Mesendoderm (in vitro differentiated cells): ENCODE measurements at places on chromosomes 16 and 17.

GRCh38 chr17:82528484-82529265, 9.1 kb downstream of the FOXK2 start:
- DNase-seq: no peak

GRCh38 chr17:2707721-2708584, 3.6 kb downstream of the CLUH start:
- peak; percentile 60 for DNase-seq

GRCh38 chr16:73210084-73210483, 162.2 kb upstream of the ZFHX3 start:
- no peak for DNase-seq

DNA sequence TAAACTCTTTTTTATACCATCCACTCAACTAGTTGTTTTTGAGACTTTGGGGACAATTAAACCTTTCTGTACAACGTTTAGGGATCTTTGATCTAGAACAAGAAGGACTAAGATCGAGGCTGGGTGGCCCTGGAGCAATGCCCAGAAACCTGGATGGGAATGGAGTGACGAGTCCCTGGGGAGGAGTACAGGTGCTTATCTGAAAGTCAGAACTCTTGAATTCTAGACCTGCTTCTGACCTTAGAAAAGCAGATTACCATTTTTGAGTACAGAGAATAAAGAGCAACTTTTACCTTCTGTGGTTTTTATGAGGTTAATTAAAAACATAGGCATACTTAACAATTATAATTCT, 17.8 kb downstream of the UBE2Z start:
- DNase-seq: no peak

GRCh38 chr17:68539548-68540467, 27.6 kb downstream of the PRKAR1A start:
- peak; percentile 61 for DNase-seq

GRCh38 chr16:1157639-1158455, 4.9 kb downstream of the CACNA1H start:
- no peak for DNase-seq

DNA sequence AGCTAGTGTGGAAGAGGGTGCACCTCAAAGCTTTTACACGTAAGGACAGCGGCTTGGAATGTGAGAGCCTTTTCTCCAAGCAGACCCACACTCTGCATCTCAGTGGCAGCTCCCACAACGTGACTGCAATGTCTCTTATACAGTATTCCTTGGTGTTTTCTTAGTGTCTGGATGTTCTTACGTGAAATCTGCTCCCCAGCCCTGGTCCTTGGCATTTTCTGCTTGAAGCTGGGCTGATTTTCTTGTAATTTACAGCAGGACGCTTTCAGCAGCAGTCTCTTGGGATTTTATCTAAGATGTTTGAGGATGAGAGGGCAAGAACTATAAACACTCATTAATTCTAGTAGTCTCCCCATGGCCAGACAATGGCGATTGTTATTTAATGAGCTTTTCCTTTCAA, 12.1 kb upstream of the POLR3E start:
- no peak for DNase-seq

DNA sequence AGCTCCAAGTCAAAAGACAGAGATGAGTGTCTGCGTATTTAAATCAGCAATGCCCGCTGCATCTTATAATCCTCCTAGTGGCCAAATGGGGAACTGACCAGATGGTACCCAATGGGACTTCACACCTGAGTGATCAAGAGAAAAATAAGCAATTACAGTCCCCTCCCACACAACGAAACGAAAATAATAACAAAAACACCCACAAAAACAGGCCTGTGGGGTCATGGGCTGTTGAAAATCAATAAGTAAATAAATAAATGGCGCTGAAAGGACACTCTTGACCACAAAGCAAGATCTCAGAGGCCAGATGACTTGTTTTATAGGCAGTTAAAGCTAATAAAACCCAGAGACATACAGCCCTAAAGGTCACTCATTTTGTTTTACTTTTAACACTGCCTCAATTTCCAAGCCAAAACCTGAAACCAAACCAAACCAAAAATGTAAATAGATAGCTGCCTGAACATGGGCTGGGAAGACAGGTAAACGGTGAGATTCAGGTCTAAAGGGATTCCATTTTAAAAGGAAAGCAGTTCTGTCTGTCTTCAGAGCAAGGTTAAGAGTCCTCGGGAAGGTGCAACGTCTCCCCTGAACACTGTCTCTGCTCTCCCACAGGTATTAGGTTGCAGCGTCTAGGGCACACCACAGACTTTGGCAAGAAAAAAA, 1.3 kb downstream of the ZNF821 start:
- peak; percentile 83 for DNase-seq

GRCh38 chr16:47109361-47109760, 34.4 kb downstream of the NETO2 start:
- no peak for DNase-seq

- peak; percentile 44 for DNase-seq
Observed at GRCh38 chr17:20961586-20961985, 81.2 kb downstream of the USP22 start.

DNA sequence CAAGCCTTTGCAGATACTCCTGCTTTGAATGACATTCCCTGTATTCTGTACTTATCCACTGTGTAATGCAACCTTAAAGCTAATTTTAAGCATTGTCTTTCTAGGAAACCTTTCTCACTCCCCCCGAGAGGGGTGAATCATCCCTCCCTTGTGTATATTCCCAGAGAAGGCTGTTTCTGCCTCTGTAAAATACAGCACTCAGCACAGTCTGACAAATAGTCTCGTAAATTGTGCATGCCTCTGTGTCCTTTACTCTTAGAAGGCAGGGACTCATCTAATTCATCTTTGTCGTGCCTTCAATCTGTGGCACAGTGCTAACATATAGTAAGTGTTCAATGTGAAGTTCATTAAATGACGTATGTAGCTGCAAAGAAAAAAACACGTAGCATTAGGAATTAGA, 200.7 kb downstream of the CA10 start:
- no peak for DNase-seq

- no peak for DNase-seq
Observed at GRCh38 chr17:64315032-64315490, 52.0 kb upstream of the TEX2 start.

DNA sequence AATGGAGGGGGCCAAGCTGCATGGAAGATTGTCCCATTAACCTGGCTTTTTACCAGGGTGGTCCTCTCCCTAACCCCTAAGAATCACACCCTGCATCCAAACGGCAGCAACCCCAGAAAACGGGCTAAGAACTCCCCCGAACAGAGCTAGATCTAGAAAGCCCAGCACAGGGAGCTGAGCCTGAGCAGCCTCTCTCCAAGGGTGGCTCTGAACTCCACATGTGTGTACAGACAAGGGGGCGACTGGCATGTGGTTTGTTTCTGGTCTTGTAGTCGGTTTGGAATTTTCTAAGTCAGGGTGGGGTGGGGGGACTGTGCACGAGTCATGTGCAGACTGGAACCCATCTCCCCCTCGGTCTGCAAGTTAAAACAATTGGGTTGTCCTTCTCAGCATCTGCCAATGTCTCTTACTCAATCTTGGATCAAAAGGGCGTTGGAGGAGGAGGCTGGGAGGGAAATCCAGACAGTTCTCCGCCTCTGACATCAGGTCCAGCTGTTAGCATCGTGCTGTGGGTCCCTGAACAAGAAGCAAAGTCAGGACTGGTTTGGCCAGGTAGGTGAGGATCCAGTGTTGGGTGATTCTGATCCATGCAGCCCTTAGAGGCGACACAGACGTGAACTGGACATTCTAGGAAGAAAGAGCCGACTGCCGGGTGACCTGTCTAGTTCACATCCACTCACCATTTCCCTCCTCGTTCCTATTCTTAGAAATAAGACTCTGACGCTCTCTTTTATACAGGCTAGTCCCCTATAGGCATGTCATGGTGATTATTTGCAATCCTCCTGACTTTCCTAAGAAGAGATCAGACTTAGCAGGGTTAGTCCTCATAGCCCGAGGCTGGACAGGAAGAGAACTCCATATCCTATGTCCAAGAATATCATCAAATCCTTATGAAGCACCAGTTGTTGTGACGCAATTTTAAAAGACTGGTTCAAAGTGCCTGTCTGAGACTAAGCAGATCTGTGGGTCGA, 381.8 kb downstream of the SOX9 start:
- no peak for DNase-seq

GRCh38 chr17:77449373-77449907, 308.7 kb downstream of the SEC14L1 start:
- no peak for DNase-seq

DNA sequence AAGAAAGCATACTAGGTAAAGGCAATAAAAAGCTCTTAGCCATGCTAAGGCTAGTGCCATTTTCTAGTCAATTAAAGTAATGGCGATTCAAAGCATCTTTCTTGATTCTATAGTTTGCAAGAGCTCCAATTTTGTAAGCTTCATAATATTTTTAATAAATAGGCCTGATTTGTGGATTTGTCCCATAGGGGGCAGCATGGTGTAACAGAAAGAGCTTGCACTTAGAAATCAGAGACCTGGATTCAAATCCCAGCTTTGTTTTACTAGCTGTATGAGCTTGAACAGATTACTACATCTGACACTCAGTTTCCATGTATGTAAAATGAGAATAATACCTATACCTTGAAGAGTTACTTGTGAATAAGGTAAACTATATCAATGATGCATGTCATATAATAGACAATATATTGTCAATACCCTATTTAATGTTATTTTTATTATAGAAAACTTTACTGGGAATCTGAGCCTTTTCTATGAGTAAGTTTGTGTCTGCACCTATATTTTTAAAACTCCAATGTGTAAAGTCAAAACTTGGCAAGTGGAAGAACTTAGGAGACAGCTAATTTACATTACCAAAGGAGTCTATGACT, 93.6 kb upstream of the NOG start:
- DNase-seq: peak; percentile 48

DNA sequence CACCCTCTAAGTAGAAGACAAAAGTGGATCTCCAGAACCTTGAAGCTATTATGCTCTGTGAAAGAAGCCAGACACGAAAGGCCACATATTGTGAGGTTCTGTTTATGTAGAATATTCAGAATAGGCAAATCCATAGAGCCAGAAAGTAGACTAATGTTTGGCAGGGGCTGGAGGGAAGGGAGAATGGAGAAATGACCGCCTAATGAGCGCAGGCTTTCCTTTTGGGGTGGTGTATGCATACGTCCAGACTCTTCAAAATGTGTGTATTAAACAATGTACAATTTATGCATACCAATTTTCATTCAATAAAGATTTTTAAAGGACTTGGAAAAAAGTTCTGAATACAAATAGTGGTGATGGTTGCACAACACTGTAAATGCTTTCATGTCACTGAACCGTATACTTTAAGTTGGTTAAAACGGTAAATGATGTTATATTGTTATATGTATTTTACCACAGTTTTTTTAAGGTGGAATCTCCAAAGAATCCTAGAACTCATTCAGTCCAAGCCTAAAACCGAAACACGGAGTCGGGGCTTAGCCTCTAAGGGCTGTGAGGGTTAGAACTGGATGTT, 397.4 kb downstream of the SOX9 start:
- no peak for DNase-seq

GRCh38 chr16:85928401-85928820, 29.4 kb downstream of the IRF8 start:
- no peak for DNase-seq

DNA sequence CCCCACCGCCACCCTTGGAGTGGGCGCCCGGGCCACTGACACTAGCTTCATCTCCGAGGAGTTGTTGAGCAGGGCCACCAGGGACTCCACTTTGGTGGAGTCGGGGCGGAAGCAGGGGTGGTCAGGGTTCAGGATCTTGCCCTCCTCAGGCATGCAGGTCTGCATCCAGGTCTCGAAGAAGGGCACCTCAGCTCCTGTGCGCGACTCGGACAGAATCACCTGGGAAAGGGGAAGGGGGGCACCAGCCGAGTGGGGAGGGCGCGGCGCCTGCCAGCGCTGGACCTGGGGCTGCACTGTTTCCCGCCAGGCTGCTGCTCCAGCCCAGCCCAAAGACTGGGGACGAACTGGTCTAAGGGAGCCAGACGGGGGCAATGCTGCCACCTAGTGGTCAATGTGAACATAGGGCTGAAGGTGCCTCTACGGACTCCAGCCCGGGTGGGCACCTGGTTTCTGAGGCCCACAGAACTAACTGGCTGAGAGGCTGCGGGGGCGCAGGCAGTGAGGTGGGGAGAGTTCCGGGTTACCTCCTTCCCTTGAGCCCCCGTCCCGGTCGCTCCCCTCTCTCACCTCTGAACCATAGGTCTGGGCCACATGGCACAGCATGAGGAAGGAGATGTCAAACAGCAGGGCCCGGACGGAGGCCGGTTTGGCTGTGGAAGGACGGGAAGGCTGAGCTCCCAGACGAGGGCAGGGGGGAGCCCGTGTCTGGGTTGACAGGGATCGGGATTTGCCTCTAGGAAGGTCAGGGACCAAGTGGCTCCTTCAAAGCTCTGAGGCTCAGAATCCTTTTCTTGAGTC, 11.8 kb downstream of the CSF3 start:
- DNase-seq: peak; percentile 88

DNA sequence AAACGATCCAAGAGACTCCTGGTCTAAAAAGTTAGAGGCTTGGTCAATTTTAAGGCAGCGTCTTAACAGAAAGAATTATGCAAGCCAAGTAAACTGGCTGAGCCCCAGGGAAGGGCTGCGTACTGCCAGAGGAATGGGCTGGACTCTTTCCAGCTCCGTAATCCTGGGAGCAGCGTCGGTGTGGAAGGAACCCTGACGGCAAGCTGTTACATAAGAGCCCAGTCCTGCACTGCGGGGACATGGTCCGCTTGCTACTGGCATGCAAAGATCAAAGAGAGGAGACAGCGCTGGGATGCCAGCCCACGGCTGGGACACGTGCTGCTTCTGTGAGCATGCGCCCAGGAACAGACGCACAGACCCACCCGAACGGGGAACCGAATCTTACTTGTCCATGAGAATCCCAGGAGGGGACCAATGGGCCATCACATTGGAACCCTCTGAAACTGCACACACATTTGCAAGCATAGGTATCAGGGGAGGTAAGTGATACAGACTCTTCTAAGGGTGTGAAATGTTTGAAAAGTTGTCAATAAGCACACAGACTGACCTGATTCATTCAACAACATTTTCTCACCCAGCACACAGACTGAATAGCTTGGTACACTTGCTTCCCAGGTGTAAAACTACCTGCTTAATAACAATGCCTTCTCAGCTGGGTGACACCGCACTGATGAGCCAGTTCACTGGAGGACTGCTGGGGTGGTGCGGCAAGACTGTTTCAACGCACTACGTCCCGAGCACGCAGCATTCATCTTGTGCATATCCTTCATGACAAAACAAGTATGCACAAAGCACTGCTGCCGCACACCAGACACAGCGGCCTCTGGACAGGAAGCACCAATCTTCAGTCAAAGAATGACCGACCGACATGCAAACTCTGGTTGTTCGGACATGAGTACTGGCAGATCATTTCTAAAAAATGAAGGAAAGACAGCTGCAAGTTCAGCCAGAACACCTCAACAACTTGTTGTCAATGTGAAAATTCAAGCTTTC, 94.9 kb downstream of the ANKRD11 start:
- DNase-seq: no peak

GRCh38 chr17:57689254-57689653, 55.8 kb downstream of the CCDC182 start:
- no peak for DNase-seq

DNA sequence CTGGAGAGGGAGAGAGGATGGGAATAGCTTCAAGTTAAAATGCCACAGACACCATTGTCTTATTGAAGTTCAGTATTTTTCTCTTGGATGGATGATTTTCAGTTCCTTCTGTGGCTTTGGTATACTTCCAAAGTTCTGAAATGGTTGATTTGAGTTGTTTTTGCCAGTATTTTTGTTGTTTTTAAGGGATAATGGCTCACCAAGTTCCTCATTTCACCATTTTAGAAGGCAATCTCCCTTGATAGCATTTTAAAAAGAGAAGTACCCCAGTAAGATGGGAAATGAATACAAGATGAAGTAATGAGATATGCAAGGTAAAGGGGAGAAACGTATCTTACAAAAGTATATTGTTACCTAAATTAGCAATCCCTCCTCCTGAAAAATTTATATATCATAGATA, 18.5 kb upstream of the SPDYE4 start:
- no peak for DNase-seq
